Stimulated activated naive B cell treated with anti-CD40 and anti-IgM and Interleukin-4, amounts not matched to agents 10 μg/mL and 1 μg/mL and 100 μg/mL, for 72 hours (primary cell): ENCODE measurements at places on chromosomes 2 and 18.

GRCh38 chr18:32380559-32380958 is 90.1 kb downstream of the GAREM1 start:
- H3K4me1 ChIP-seq = no peaks in the 10 kb centered on the region
- no peak overlapping the region for H3K4me3 ChIP-seq
- DNase-seq = no peak
- no peak overlapping the region for H3K27ac ChIP-seq
- H3K27me3 ChIP-seq = peaks cover 7% of the 10 kb centered on the region

DNA sequence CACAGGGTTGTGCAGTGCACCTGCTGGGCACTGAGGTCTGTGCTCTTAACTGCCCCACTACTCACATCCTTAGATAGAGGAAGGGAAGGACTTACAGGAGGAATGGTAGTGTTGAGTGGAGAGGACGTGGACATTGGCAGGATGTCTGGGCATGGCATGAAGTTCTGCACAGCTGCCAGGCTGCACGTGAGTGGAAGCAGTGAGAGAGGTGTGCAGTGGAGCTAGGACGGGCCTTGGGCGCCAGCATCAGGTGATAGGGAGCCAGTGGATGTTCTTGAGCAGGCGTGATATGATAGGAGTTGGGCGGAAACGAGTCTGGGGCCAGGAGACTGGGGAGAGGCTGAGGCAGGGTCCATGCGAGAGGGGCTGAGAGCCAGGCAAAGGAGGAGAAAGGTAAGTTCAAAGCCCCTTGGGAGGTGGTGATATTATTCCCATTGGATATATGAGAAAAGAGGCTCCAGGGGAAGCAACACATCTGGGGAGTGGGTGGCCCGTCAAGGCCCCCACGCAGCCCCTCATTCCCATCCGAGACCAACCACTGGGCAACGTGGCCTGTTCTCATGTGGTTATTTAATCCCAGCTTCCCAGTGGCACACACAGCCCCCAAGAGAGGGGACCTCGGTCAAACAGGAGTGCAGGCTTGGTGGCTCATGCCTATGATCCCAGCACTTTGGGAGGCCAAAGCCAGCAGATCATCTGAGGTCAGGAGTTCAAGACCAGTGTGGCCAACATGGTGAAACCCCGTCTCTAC is 45.7 kb upstream of the SNED1 start:
- no peak overlapping the region for H3K4me3 ChIP-seq
- no peak overlapping the region for H3K27ac ChIP-seq
- H3K4me1 ChIP-seq = no peaks in the 10 kb centered on the region
- no peaks in the 10 kb centered on the region for H3K36me3 ChIP-seq

DNA sequence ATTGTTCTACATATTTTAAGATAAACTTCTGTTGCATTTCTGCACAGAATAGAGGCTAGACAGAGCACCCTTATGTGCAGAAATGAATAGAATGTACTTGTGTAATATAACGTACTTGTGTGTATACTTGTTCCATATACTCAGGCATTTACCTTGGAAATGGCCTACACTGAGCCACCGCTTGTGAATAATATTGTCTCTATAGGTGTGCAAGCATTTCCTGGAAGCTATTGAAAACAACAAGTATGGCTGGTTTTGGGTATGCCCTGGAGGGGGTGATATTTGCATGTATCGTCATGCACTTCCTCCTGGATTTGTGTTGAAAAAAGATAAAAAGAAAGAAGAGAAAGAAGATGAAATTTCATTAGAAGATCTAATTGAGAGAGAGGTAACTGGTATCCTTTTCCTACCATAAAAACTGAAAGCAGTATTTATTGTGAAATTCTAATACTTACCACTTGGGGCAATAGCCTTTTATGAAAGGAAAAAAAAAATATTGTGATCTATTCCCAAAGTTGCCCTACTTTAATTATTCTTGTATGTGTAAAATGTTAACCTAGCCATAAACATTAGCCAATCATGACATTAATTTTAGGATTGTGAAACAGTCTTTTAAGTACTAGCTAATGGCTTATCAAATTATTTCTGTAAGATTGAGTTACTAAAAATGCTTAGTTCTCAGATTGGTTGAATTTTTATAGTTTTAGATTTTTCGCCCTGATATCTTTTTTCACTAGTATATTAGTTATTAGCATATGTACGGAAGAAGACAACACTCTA is 18.0 kb downstream of the ZC3H15 start:
- DNase-seq = no peak
- H3K27ac ChIP-seq = no peak overlapping the region
- peaks cover 9% of the 10 kb centered on the region for H3K4me1 ChIP-seq

GRCh38 chr2:100895402-100895801 is 75.5 kb downstream of the NPAS2 start:
- no peaks in the 10 kb centered on the region for H3K36me3 ChIP-seq
- H3K4me1 ChIP-seq = no peaks in the 10 kb centered on the region
- peaks cover 26% of the 10 kb centered on the region for H3K27me3 ChIP-seq
- no peak overlapping the region for H3K4me3 ChIP-seq
- no peak for DNase-seq
